ENCODE measurements at places on chromosomes 7 and 10.

DNA sequence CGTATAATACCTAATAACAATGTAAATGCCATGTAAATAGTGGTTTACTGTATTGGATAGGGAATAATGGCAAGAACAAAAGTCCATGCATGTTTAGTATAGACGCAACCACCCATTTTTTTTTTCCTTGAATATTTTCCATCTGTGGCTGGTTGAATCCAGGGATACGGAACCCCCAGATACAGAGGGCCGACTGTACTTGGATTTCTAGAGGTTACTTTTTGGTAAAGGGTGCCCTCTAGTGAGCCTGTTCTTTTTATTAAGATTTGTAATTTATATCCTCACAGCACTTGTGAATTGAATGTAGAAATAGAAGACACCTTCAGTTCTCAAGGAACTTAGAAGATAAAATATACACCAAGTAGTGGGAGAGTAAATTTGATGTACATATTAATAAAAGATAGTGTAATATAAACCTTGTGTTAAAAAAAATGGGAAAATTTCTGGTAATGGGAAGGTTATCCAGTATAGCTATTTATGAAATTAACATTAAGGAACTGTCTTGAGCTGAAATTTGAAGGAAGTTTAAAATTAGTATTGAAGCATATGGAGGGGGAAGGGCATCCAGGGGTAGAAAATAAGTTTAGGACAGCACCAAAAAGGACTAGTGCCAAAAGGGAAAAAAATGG lies 32.0 kb downstream of the EXOC6 start:
- DNase-seq, result peak; percentile 74

DNA sequence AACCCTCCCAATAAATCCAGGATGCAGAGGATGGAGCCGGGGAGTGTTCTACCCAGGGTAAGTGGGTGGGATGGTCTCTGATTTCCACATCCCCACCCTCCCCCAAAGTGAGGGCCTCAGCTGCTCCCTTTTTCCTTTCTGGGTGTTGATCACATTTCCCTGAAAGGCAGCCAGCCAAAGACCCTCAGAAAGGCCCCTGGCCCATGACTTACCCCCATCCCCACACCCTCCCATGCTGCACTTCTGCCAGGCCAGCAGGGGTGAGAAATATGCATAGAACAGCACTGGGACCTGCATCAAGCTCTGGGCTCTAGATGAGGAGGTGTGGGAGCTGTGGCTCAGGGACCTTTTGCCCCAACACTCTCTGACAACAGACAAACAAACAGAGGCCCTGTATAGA lies 927.3 kb upstream of the ZNF722 start:
- no peak for DNase-seq

DNA sequence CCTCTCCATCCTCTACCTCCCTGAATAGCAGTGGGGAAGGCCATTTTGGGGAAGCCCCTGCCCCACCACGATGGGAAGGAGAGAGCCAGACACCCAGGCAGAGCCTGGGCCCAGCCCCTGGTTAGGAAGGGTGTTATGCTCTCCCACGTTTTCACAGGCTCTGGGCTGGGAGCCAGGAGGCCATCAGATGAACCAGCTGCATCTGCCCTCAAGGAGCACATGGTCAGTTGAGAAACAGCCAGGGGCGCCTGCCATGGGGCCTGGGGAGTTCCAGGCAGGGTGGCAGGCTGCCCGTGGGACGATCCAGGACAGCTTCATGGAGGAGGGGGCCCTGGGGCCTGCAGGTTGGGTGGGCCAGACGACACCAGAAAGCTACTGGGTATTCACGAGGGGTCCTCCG lies 47.5 kb downstream of the CAMK2B start:
- peak; percentile 89 for DNase-seq

DNA sequence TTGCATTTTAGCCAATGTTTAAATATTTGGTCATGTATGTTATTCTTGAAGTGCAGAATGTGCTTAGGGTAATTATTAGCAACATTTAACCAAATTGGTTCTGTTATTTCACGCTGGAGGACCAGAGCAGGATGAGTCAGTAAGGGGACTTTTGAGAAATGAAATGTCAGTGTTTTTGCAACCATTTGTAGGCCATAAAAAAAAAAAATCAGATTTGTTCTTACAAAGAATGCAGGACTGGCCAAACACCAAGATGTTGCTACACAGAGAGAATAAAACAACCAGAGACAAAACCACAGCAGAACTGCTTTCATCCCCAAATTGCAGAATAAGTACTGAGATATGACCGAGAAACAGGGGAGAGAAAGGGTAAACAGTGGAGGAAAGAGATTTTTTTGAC lies 62.1 kb downstream of the TPST1 start:
- DNase-seq, result peak; percentile 82

DNA sequence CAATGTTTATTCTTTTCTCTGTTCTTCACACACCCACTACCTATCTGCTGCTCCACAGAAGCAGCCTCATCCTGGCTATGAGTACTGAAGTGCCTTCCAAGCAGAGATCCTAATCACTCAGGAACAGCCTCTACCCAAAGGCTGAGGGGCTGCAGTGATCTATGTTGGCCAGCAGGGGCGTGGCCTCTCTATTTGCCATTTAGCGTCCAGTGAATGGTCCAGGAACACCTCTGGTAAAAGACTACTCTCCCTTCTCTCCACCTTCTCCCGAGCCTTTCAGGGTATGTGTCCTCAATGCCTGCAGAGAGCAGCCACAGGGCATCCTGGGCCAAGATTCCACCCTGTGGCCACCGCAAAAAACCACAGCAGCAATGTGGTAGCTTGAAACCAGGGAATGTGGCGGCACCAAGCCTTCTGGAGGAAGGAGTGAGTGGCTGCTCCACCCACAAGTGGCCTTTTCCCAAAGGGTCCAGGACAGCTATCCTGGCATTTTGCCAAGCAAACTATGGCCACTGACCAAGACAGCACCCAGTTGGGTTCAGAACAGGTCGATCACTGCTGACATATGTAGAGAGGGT lies 70.9 kb downstream of the SYPL1 start:
- peak; percentile 89 for DNase-seq

Data from myocyte (in vitro differentiated cells).